H54 (cell line): ENCODE measurements at places on chromosomes 3 and 15.
A peak's percentile ranks its signal among the peaks of the same experiment; 100 is the strongest.

DNA sequence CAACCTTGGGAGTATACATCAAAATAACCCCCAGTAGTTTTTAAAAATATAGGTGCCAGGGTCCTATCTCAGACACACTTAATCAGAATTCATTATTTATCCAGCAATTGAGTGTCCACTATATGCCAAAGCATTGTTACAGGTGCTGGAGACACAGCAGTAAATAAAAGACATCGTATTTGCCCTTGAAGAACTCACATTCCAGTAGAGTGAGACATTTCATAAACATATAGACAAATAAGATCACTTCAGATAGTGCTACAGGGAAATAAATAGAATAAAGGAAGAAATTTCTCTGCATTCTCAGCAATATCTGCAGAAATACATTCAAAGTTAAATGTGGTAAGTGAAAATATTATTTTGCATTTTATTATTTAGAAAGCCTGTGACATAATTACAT, 34.1 kb upstream of the ANKRD28 start:
- no peak for DNase-seq

GRCh38 chr3:123296261-123296660, 94.5 kb downstream of the SEC22A start:
- DNase-seq = no peak

DNA sequence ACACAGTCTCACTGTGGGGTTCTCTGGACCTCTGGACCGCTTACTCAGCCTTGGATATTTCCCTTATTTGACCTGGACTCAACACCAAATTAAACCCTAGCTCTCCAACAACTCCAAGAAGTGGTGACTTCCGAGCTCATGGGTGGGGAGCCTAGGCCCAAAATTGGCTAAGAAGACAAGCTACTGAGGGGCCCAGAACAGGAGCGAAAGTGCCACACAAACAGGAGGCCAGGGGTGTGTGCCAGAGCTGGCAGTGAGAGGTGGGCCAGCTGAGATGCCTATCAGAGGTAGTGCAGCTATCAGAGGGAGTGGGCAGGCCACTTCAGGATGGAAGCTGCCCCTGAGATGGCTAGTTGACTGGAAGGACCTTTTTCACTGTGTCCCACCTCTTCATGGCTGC, 151.1 kb upstream of the PRR20G start:
- DNase-seq = no peak

- no peak for DNase-seq
Observed at GRCh38 chr3:83011481-83011880, 1250.0 kb upstream of the GBE1 start.

GRCh38 chr3:16173283-16174025, 1.0 kb upstream of the GALNT15 start:
- DNase-seq = no peak

DNA sequence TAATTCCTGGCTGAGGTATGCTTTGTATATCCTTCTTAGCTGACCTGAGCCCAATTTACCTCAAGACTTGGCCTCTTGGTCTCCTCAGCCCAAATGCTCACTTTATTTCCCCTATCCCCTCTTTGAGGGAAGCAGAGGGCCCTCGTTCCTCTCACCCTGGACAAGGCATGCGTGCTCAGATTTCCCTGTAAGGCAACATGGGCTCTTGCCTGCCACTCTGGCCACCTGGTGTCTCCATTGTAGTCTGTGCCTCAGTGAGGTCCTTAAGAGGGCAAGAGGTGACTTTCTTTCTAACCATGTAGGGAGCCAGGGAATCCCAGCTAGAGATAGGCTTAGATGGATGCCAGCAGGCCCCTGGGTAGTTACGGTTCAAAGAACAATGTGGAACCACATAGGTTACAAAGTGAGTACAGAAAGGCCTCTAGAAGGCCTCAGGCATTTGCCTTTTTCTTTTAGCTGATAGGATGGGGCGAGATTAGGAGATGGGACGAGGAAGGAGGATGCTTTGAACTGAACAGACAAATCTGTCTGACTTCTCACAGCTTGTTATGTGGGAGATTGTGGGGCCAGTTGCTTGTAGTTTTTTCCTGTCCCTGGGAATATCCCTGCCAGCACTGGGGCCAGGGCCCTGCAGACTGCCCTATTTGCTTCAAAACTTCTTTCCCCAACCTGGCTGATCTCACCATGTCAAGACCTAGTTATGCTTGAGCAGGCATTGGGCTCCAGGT, 1.1 kb upstream of the INTS14 start:
- DNase-seq = no peak

GRCh38 chr15:65862682-65863081, 6.6 kb upstream of the RAB11A start:
- peak; percentile 47 for DNase-seq

GRCh38 chr3:15919971-15920370, 122.2 kb upstream of the ANKRD28 start:
- DNase-seq = no peak

- no peak for DNase-seq
Observed at GRCh38 chr3:150390087-150390486, 18.0 kb upstream of the TSC22D2 start.

- no peak for DNase-seq
Observed at GRCh38 chr15:90762109-90762508, 45.0 kb downstream of the BLM start.

GRCh38 chr3:188900421-188900951, 271.3 kb upstream of the TPRG1 start:
- DNase-seq = peak; percentile 61

DNA sequence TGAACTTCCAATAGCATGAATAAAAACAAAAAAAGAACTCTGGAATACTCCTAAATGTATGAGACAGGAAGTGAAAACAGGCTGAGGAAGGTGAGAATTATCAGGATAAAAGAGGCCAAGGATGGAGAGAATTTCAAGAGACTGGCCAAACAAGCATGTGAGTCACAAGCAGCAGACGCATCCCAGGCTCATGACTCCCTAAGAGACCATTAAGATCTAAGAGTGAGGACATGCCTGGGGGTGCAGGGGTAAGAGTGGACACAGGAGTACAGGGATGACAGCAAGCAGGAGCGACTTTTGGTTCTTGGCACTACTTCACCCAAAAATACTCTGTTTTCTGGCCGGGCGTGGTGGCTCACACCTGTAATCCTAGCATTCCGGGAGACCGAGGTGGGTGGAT, 7.1 kb downstream of the SCAMP2 start:
- peak; percentile 63 for DNase-seq

- no peak for DNase-seq
Observed at GRCh38 chr15:37083610-37084009, 16.7 kb downstream of the MEIS2 start.

- DNase-seq = no peak
Observed at GRCh38 chr15:57747206-57747896, 40.8 kb downstream of the POLR2M start.

DNA sequence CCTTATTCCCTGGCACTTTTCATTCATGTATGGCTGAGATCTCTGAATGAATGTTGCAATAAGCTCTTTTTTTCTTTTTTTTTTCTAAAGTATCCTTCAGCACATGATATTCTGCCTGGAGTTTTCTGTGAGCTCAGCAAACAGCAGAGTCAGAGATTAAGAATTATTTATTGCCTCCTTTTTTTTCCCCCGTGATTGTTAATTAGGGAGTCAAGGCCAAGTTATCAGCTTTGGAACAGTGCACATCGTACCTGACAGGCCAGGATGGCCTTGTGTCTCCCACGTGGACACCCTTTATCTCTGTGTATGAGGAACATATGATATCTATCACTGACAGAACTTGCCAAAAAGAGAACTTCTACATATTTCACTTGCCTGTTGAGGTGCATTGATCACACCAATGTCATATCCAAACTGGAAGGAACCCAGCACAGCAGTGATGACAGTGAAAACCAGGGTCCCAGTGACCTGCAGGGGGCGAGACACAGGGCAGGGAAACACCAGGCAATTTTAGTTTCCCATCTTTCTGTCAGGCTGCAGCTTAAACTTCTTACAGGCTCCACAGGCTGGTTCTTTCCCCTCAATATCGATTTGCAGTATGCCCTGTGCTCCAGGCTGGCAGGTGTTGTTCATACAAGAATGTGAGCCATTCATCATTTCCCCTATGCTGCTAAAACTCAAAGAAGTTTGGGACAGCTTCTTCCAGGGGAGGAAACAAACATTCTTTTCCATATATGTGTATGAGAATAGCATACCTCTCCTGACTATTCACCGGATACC, 8.2 kb downstream of the SLC2A2 start:
- no peak for DNase-seq

DNA sequence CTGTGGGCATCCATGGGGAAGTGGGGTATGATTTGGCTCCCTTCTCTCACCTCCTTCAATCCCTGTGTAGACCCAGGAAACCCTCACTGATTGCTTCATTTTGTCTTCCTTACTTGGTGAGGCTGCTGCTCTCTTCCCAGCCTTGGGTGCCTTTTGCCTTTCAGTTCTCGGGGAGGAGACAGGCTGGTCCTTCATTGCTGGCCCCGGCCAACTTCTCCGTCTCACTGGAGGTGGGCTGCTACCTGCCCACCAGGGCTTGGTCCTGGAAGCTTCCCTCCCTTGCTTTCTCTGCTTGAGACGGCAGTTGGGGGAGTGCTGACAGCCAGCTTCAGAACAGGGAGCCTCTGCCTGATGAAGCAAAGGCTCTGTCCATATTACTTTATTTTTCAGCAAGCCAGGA, 4.7 kb downstream of the FOXL2 start:
- no peak for DNase-seq

DNA sequence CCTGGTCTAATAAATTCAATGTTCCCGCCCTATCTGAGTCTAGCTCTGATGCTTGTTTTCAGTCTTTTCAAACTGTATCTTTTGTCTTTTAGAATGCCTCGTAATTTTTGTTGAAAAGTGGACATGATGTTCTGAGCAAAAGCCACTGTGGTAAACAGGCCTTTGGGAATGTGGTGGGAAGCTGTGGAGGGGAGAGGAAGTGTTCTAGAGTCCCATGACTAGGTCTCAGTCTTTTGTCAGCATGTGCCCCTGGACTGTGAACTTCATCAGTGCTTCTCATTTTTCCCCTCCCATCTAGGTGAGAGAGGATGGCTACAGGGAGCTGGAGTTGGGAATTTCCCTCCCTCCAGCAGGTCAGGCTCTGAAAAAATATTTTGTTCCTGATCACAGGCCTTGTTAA, 33.7 kb downstream of the SUSD5 start:
- DNase-seq = no peak

GRCh38 chr3:60657972-60658371, 593.3 kb downstream of the FHIT start:
- DNase-seq = no peak

- no peak for DNase-seq
Observed at GRCh38 chr3:64318001-64318400, 92.7 kb upstream of the PRICKLE2 start.

- DNase-seq = no peak
Observed at GRCh38 chr3:128062033-128062745, 10.0 kb downstream of the SEC61A1 start.

- peak; percentile 54 for DNase-seq
Observed at GRCh38 chr15:57537072-57537471, 54.6 kb upstream of the MYZAP start.

DNA sequence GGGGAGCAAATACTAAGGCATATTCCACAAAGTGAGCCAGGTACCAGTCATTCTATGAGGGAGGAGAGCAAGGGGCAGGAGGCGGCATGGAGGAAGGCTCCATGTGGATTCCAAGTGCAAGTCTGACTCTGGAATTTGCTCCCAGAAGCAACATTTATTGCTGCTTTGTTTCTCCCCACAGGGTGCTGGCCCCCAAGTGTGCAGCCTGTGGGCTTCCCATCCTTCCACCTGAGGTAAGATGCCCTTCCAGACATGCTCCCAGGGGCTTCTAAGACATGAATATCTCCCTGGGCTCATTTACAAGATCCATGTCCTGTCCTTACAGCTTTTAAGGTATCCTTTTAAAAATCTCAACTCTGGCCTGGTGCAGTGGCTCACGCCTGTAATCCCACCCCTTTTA, 15.9 kb upstream of the SACM1L start:
- no peak for DNase-seq

- DNase-seq = peak; percentile 3
Observed at GRCh38 chr3:188830893-188831292, 340.9 kb upstream of the TPRG1 start.

- DNase-seq = no peak
Observed at GRCh38 chr3:32596909-32597369, 26.3 kb upstream of the DYNC1LI1 start.

DNA sequence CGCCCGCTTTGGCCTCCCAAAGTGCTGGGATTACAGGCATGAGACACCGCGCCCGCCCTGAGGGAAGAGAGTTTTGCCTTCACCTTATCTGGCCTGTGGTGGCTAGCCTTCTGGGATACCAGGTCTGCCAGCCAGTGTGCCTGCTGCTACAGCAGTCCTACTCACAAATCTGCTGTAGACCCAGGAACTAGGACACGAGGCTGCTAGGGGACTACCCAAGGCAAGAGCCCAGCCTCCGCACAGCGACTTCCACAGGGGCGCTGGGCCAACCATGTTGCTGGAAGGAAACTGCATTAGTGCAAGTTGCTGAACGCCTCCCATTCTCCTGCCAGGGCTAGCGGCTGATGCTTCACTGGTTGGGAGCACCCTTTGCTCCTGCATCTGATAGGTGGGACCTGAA, 53.7 kb downstream of the DHX30 start:
- DNase-seq = no peak

GRCh38 chr3:143578810-143579435, 269.3 kb downstream of the SLC9A9 start:
- no peak for DNase-seq

DNA sequence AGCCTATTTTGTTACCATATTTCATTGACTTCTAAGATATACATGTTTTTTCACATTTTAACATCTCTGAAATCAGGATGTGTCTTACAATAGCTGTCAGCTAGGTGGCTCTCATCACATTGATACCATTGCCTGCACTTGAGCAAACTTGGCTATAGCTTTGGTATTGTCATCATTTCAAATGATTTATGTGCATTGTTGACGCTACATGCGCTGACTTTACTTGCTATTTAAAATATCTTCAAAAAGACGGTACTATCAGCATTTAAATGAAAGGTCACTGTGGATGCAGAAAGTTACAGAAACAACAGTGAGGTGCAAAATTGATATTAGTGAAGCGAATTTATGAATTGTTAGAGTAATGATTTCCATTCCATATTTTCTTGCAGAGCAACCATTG, 54.0 kb upstream of the ABHD2 start:
- DNase-seq = no peak

- DNase-seq = no peak
Observed at GRCh38 chr3:43298292-43298691, 12.0 kb downstream of the SNRK start.

DNA sequence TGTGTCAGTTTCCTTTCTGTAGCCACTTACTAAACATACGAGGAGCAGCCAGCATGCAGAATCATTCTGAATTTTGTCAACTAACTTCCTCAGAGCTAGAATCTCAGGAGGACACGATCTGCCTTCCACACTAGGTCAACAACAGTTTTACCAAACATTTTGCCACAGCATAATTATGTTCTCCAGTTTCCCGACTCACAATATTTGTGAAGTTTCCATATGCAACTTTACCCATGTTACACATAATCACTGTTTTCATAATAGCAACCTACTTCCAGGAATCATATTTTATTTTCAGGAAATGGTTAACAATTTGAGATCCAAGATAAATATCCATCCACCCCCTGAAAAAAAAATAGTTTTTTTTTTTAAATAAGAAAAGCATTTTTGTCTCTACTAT, 595.0 kb downstream of the PYDC2 start:
- no peak for DNase-seq
